ENCODE measurements at places on chromosomes 3 and 15.

DNA sequence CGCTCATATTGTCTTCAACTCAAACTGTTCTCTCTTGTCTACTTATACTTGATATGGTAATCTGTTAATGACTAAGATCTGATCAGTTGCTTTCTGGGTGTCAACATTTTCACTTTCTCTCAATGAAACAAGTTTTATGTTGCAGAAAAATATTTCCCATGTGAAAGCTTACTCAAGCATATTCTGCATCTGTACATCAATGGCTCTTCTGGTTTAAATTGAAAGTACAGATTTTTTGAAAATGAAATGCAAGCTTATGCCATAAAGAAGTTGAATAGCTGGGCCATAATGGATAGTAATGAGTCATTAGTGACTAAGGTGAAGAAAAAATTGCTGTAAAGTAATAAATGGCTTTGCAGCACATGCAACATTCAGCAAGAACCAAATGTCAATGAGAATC, 140.7 kb downstream of the BCHE start:
- DNase-seq, result no peak

- no peak for DNase-seq
Measured at GRCh38 chr3:47410417-47410720, 29.5 kb downstream of the PTPN23 start.

DNA sequence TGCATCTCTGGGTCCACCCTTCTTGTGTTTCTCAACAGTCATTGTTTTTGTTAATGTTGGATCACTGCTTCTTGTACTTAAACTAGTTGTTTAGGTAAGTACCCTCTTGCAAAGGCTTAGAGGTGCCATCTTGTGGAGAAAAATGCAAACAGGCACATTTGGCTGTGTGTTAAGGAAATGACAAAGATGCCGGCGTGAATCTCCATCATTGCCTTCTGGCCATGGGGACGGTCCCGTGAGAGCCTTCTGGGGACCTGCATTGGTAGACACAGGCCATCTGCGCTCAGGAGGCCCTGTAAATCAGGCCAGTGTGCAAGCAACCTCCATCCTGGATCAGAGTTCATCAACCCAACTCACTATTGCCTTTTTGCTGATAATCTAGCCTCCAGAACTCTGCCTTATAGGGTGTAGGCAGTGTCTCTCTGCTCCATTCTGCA, 158.6 kb upstream of the NR2E3 start:
- DNase-seq, result peak; percentile 9

DNA sequence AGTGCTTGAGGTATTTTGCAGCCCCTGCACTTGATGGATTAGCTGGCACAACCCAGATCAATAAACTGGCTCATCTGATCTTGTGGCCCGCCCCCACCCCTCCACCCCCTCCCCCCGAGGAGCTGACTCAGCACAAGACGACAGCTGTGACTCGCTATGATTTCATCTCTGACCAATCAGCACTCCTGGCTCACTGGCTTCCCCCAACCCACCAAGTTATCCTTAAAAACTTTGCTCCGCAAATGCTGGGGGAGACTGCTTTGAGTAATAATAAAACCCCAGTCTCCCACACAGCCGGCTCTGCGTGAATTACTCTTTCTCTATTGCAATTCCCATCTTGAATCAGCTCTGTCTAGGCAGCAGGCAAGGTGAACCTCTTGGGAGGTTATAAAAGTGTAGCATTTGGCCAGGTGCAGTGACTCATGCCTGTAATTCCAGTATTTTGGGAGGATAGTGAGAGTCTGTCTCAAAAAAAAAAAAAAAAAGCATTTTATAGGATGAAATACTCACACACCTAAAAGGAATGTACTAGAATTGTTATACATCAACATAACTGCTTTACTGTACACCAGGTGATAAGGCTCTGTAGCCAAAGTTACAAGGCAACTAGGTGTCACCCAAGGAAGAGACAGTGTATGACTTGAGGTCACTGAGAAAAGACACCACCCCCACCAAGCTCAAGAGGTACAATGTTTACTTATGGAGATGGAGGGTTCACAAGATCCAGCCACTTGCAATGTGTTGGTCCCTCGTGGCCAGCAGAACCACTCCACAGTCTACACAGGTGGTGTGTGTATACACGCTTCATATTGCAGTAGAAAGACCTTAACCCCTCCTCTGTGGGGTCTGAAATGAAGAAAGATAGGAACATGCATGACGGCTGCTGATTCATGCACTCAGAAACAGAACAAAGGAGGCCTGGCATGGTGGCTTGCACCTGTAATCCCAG, 8.6 kb downstream of the ZNF445 start:
- no peak for DNase-seq

GRCh38 chr3:111351334-111351733, 190.7 kb upstream of the CD96 start:
- no peak for DNase-seq

All from neuronal stem cell (in vitro differentiated cells).